RPMI8226 (cell line): ENCODE measurements at places on chromosomes 5 and 9.

DNA sequence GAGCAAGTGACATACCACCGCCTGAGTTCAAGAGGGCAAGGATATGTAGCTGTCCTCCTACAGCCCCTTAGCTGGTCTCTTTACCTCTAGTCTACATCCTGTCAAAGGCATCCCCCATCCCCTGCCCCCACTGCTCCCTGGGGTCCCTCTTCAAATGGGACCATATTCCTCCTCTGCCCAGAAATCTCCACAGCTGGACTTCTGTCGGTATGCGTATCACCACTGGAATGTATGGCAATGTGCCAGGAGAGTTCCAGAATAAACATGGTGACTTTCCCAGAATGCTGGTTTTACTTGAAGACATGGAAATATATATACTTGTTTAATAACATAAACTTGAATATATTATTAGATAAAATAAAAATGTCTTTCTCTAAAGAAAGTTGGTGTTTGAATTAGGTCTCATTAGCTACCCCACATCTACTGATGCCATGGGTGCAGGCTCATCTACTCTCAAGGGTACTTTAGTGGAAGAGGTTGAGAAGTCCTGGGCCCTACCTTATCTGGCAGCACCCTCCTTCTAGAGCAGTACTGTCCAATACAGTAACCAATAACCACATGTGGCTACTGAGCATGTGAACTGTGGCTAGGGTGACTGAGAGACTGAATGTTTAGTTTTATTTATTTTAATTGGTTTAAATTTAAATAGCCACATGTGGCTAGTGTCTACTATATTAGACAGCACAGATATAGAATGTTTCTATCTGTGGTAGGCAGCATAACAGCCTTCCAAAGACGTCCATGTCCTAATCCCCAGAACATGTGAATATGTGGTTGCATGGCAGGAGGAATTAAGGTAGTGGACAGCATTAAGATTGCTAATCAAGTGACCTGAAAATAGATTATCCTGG lies 181.7 kb upstream of the SLC30A5 start:
- DNase-seq, result no peak

- no peak for DNase-seq
These were observed 54.5 kb downstream of the EFNA5 start for GRCh38 chr5:107616213-107616612.

DNA sequence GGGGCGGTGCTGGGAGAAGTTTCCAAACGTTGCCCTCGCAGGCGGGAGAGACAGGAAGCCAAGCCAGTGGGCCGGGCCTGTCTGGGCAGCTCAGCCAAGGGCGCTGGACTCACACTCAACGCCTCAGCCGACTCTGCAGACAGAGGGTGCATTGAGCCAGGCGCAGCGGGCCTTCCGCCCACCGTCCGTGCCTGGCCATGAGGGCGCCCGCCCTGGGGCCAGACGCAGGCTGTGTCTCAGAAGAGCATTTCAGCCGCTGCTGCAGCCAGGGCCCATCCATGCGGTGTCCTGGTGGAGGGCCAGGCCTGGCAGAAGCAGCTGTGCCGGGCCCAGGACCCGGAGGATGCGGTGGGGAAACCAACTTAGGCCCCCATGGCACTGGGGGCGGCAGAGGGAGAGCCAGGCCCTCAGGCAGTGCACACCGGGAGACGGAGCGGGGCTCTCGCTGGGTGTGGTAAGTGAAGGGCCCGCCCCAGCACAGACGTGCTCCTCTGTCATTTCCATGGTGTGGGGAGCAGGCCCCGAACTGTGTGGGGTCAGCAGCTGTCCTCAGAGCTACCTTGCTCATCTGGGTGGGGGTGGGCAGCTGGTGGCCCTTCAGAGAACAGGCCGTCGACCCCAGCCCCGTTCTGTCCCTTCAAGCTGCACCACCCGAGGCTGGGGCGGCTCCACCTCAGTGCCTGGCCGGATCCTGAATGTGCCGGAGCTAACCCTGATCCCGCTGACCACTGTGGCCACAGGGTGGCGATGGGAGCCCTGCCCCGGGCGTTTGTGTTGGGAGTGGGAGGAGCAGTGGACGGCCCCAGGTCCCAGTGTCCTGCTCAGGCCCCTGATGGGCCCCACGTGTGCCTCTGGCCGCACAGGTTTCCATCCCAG lies 18.0 kb downstream of the DNLZ start:
- DNase-seq, result peak; percentile 33

- no peak for DNase-seq
These were observed 132.5 kb upstream of the PRSS3 start for GRCh38 chr9:33662871-33663270.

GRCh38 chr5:37121465-37121864 lies 127.7 kb downstream of the CPLANE1 start:
- no peak for DNase-seq

DNA sequence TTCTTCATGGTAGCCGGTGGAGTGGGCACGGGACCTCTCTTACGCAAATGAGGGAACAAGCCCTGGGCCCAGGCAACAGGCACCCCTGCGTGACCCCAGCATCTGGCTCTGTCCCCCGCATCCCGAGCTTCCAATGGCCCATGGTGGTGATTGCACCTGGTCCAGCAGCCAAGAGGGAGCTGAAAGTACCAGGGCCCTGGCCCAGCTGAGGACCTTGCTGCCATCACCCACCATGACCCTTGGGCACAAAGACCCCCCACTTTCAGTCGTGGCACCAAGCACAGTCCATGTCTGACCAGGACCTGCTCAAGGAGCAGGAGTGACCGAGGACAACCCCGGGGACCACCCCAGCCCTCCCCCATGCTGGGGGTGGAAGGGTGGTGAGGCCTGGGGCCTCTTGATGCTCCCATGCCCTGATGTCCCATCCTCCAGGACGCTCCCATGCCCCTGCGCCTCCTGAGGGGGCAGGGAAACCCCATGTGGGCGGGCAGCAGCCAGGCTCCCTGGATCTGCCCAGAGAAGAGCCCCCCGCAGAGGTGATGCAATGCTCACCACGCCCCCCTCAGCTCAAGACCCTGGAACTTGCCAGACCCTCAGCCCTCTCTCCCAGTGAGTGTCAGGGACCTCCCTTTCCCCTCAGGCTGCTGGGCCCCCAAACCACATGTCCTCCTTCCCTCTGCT lies 123.9 kb downstream of the ADAMTS2 start:
- no peak for DNase-seq

DNA sequence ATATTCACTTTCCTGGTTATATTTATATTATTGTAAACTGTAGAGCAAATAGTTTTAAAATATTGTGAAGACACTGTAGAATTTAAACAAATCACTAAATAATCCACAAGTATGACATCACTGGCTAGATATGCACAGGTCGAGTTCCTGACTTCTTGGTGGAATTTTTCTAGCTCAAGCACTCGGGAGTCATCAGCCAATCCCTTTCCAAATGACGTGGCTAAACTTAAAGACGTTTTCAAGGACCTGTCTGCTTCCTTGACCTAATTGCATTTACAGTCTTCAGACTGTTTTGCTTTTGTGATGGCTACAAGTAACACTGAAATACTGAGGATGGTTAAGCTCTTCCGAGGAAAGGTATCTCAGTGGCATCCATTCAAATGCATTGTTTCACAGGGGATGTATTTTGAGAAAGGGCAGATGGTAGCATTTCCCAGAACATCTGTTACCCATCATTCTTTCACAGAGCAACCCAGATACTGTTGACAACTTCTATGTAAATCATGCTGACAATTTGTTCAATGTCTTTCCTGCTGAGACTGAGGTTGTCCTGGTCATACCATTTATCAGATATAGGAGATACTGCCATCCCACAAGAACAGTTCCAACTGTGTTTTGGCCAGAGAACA lies 262.8 kb downstream of the CDH10 start:
- DNase-seq, result no peak

DNA sequence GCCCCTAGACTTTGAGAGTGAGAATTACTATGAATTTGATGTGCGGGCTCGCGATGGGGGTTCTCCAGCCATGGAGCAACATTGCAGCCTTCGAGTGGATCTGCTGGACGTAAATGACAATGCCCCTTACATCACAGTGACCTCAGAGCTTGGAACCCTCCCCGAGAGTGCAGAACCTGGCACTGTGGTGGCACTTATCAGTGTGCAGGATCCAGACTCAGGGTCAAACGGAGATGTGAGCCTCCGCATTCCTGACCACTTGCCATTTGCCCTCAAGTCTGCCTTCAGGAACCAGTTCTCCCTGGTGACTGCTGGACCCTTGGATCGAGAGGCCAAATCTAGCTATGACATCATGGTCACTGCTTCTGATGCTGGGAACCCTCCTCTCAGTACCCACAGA lies 1.3 kb downstream of the PCDHGC4 start:
- no peak for DNase-seq

DNA sequence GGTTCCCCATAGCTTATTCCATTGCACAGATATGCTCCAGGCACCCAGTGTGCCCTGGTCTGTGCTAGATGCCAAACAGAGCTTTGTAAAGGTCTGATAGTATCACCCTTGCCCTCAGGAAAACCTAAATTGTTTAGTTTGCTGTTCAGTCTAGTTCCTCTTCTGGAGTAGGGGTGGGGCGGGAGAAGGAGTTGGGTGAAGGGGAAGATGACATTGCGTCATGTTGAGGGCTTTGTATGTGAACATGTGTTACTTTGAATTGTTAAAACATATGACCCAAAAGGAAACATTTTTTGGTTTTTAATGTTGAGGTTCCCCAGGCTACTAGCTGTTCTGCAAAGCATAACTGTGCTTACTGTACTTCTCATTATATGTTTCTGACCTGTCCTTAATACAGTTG lies 40.6 kb downstream of the HACD4 start:
- DNase-seq, result no peak

GRCh38 chr5:10220248-10220647 lies 29.4 kb downstream of the ATPSCKMT start:
- DNase-seq, result no peak

- no peak for DNase-seq
These were observed 84.3 kb downstream of the DNAH5 start for GRCh38 chr5:13860146-13860545.

DNA sequence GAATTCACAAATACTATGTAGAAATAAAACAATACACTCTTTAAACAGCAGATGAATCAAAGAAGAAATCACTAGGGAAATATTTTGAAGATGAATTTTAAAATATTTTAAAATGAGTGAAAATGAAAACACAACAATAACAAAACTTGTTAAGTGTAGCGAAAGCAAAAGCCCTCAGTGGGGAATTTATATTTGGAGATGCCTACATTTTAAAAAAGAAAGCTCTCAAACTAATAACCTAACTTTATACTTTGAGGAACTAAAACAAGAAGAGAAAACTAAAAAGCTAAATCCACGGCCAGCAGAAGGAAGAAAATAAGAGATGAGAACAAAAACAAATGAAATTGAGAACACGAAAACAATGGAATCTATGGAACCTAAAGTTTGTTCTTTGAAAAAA lies 22.7 kb downstream of the SPDL1 start:
- no peak for DNase-seq

GRCh38 chr5:173625673-173626504 lies 9.4 kb upstream of the BOD1 start:
- peak; percentile 23 for DNase-seq

DNA sequence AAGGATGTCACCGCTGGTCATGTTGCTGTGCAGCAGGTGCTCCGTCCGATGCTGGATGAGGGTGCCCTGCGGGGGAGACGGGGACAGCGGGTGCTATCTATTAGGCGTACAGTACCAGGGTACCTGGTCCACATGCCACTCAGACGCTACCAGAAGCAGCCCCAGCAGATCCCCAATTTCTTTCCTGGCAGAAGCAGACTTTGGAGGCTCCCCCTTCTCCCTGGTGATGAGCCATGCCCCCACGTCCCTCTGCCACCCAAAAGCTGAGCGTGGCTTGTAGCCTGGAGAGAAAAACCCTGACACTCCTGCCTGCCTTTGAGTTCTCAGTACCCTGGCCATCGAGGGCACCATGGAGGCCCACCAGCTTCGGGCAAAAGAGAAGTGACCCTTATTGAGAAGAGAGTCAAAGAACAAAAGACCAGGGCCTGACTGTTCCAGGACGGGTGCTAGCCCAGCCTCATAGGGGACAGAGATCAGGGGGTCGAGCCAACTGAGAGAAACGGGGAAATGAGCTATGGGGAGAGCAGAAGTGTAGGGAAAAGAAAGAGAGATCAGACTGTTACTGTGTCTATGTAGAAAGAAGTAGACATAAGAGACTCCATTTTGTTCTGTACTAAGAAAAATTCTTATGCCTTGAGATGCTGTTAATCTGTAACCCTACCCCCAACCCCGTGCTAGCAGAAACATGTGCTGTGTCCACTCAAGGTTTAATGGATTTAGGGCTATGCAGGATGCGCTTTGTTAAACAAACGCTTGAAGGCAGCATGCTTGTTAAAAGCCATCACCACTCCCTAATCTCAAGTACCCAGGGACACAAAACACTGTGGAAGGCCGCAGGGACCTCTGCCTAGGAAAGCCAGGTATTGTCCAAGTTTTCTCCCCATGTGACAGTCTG lies 62.0 kb upstream of the ZNF354B start:
- no peak for DNase-seq

GRCh38 chr9:35972093-35972492 lies 14.1 kb upstream of the OR2S2 start:
- no peak for DNase-seq

DNA sequence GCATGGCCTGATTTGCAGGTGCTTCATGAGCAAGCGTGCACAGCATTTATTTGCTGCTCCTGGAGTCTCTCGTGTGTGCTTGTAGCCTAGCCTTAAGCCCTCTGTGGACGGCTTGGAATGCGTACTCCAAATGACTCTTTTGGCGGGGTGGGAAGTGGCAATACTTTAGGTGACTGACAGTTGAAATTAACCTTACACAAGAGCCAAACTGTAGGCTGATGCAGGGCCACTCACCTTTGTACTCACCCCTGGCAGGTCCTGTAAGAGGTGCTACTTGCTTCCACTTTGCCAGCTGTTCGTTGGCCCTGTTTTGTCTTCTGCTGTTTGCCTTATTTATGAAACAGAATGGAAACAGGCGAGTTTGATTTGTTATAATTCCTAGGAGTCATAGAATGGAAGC lies 22.9 kb downstream of the TENT4A start:
- no peak for DNase-seq

DNA sequence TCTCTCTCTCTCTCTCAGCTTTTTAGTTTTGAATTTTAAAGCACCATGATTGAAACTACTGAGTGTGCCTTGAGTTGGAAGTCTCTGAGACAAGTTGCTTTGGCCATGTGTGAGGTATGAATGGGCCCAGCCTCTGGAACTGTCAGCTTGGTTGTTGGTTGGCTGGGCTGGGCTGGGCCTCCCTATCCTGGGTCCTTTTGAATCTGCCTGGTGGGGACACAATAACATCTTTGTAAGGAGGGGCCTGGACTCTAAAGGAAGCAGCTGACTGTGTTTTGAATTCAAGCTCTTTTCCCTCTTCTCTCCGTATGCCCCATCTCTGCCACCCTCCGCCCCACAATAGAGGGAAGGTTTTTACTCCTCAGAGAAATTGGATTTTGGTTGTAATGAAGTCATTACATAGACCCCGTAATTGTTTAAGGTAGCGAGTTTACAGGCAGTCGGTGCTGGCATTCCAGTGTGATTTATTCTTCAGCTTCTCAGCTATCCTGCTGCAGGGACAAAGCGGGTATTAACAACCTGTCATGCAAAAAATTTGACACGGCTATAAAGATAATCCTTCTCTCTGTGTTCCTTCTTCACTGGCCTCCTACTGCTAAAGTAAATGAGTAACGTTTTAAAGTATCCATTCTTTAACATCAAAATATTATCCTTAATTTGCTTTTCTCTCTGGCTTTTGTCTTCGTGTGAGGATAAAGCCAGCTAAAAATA lies 105.4 kb downstream of the DAPK1 start:
- DNase-seq, result no peak

GRCh38 chr5:6470672-6471071 lies 22.0 kb downstream of the UBE2QL1 start:
- DNase-seq, result no peak
